ENCODE measurements at places on chromosomes 16 and 17.

DNA sequence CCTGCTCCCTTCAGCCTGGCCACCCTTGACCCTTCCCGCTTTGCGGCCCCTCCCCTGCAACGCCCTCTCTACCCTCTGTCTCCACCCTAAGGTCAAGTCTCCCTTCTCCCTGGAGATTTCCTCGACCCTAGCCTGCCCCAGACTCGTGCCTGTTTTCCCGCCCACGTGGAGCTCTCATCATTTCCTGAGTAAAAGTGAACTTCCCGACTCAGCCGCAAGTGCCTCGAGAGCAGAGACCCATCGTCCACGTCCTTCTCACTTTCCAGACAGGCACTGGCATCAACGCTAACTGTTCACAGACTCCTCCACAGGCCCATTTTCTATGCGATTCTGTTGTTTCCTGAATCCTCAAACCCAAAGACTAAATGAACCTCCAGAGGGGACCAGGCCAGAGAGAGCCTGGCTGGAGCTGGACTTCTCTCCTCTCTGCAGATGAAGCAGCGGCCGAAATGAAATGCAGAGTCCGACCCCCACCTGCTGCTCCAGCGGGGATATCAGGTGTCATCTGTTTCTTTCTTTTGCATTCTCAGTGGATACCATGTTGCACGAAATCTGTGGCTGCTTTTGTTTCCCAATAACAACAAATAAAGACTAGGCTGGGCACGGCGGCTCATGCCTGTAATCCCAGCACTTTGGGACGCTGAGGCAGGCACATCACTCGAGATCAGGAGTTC is 52.5 kb downstream of the RTN4RL1 start:
- no peak for DNase-seq

GRCh38 chr17:73571511-73572130 is 72.6 kb downstream of the SDK2 start:
- DNase-seq: no peak

GRCh38 chr16:68287276-68288251 is 23.2 kb downstream of the SLC7A6OS start:
- no peak for DNase-seq

DNA sequence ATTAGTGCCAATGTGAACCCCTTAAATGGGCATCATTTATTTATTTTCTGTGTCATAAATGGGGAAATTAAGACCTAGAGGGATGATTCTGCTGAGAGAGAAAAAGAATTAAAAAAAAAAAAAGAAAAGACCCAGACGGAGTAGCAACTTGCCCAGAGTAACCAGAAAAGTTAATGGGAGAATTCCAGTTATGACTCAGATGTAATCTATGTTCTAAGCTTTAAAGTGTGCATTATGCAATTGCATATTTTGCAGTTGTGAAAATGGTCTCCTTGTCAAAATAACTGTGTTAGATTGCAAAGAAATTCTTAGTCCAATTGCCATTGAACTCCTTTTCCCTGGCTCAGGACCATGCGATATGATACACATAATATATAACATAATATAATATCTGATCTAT is 38.6 kb upstream of the TBX2 start:
- DNase-seq: no peak

DNA sequence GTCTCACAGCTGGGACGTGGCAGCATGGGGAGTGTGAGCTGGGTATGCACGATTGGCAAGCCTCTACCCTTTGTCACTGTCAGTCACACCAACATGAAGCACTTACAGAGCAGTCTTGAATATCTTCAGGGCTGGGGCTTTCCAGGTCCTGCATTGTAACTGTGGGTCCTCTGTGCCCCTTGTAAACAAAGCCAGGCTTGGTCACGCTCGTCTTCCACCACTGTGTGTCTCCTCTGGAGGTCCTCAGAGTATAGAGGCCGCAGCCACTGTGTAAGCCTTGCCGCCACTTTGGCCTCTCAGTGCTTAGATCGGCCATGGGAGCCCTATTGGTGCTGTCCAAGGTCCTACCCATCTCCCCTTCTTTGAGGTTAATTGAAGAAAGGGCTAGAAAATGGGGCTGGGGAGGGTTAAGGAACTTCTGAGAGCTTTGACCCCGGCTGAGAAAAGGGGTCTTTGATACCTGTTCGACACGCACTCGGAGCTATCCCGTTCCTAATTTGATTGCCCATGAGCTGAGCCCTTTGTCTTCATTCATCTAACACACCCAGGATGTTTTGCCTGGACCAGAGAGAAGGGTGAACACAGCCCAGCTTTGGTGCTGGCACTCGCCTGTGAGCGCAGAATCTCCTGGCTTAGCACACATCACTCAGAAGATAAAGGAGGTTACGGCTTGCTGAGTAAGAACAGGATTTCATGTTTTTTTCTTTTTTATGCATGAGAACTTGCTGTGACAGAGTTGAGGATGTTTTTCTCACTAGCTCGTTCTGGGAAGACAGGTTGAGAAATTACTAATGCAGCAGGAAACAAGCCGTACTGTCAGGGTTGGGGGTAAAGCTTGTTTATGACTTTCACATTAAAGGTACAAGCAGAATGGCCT is 267.9 kb downstream of the CPPED1 start:
- no peak for DNase-seq

DNA sequence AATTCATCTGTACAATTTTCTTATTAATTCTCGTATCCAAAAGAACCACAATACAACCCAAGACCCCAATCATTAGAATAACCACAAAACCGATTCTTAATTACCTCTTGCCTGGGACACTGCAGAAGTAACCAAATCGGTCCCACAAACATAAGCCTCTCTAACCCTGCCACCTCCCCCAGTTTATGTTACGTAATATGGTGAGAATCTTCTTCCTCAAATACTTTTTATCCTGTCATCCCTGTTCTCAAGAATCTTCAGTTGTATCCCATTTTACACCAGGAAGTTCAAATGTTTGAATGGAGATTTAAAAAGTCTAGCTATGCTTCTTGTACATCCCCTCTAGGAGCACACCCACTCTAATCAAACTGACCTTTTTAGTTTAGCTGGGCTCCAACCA is 269.3 kb upstream of the TBX2 start:
- no peak for DNase-seq

GRCh38 chr16:12646098-12646489 is 157.6 kb downstream of the CPPED1 start:
- no peak for DNase-seq

DNA sequence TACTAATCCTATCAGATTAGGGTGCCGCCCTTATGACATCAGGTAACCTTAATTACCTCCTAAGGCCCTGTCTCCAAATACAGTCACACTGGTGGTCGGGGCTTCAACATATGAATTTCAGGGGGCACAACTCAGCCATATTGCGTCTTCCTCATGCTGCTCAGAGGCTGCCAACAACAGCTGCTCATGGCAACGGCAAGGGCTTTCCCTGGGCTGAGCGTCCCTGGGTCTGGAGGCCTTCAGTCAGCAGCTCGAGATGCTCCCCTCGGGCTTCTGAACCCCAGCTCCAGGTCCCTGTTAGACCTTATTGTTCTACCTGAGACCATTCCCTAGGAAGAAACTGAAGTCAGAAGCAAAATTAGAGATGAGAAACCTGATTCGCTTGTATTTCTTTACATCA is 157.2 kb downstream of the TMEM132E start:
- no peak for DNase-seq

GRCh38 chr17:7312432-7313087 is 2.6 kb downstream of the GPS2 start:
- no peak for DNase-seq

DNA sequence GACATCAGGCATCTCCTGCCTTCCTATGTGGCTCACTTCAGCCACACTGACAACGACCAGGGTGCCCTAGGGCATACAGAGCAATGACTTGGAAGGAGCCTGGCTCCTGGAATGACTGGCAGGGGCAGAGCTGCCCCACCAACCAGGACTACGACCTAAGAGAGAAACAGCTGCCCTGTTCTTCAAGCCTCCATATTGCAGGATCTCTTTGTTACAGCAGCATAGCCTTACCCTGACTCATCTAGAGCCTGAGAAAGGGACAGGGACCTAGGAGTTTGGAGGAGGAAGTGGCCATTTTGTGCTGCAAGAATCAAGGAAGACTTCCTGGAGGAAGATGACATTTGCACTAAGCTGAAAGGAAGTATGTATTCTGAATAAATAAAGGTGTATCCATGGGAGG is 49.6 kb downstream of the GSG1L start:
- no peak for DNase-seq

GRCh38 chr17:32335687-32336086 is 6.3 kb downstream of the C17orf75 start:
- DNase-seq: no peak

DNA sequence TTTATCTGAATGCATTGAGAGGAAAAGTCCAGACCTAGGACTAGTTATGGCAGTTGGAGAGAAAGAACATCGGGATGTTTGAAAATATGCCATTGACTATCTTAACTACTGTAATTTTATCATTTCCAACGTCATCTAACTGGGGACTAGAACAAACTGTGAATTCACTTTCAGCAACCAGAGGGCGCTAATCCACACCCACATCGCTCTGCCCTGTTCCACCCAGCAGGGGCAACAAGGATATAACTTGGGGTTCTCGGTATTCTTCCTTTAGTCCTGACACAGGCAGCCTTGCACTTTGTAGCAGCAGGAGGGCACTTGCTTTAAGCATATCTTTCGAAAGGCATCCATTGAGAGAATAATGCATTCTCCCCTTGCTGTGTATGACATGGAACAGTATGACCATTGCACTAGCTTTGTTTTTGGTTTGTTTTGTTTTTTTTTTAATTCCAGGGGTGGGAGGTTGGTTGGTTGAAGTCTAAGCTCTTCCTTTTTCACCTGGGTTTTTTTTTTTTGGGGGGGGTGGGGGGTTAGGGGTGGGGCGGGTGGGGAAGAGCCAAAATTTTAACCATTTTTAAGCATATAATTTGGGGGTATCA is 31.5 kb downstream of the SIAH1 start:
- peak; percentile 67 for DNase-seq

DNA sequence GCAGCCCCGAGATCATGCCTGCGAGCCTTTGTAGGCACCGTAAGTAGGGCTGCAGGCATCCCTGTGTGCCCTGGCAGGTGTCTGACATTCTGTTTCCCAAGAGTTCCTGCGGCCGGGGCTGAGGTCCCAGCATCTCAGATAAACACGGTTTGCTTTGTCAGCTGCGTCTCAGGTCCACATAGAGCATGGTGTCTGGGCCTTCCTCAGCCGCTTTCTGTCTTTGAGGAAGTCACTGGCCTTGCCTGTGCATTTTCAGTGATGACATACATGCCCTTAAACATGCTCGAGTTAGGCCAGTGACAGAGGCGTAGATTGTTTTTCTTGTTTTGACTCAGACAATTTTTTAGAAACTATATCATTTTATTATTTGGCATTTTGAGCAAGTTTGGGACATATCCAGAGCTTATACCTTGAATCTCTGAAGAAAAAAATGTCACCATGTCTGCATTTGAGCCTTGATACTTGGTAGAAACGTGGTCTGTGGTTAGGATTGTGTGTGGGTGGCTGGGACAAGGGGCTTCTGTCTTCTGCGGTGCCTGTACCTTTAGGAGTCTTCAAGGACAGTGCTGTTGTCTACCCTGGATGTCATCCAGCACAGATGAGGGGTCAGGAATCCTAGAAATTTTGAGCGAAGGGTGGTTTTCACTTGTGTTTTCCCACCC is 105.8 kb downstream of the SNX29 start:
- DNase-seq: no peak

- no peak for DNase-seq
These were observed 29.1 kb downstream of the MAP1LC3B start for GRCh38 chr16:87421003-87421912.

DNA sequence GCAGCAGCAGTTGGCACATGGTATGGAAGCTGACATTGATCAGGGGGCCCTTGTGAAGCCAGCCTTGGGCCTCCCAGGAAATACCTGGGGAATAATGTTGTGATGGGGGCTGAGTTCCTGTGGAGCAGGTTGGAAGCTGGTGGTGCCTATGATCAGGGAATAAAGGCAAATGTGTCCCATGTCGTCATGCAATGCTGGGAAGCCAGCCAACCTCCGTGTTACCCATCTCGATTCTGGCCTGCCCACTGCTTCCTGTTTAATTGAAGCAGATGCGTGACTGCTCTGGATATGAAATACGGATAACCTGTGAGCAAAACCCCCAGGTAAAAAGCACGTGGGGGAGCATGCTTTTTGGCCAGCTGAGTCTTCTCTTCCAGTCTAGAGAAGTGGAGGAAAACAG is 580.4 kb upstream of the HSBP1 start:
- no peak for DNase-seq

DNA sequence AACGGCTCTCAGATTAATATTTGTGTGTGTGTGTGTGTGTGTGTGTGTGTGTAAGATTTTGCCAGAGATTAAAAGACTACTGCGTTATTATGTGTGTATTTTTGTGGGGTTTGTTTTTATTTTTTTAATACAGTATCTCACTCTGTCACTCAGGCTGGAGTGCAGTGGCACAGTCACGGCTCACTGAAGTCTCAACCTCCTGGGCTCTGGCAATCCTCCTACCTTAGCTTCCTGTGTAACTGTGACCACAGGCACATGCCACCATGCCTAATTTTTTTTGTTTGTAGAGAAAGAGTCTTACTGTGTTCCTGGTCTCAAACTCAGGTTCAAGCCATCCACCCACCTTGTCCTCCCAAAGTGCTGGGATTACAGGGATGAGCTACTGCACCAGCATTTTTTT is 87.2 kb downstream of the CYB561 start:
- DNase-seq: no peak

GRCh38 chr16:16037521-16037920 is 88.1 kb downstream of the ABCC1 start:
- no peak for DNase-seq

DNA sequence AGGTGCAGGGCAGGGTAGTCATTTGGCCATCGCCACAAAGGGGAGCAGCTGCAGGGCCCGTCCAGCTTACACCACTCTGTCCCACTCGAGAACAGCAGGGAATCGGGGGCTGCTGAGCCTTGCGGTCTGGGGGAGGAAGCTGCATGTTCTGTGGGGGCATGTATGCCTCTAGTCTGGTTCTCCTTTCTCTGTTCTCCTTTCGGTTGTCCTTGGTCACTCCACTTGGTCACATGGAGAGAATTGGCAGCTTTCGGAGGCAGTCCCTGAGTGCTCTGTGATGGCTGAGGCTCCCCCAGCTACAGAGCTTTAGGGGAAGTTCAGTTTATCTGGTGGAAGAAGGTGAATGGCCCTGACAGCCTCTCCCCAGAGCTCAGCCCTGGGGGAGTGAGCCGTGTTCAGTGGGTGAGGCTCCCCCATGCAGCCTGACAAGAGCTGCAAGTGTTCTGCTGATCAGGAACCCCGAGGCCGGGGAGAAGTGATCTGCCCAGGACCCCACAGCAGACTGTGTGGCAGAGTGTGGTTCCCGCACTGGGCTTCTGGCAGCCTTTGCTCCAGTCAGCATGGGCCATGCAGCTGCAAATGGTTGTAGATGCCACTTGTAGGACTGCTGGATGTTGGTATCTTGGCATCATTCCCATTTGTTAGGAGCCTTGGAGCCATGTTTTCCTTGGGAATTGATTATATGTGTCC is 22.3 kb upstream of the SMPD3 start:
- DNase-seq: no peak

- no peak for DNase-seq
These were observed 20.1 kb downstream of the CD7 start for GRCh38 chr17:82297280-82297713.

Measured in NCI-H1436 (cell line).